ENCODE measurements at places on chromosomes 3 and 15. TPM values are rescaled to one million over a fixed set of nuclear protein-coding genes. Genes with fewer than 3 reads are reported as not detected.

ZSCAN29 gene
- polyA plus RNA-seq = 7.8 TPM

CELF6 gene
- polyA plus RNA-seq = 0.59 TPM

FAN1 gene
- 9.6 TPM for polyA plus RNA-seq

NEK10 gene
- not detected for polyA plus RNA-seq

GALK2 gene
- 27.6 TPM for polyA plus RNA-seq

CPN2 gene
- polyA plus RNA-seq = not detected

STX19 gene
- polyA plus RNA-seq = not detected

ATP10A gene
- polyA plus RNA-seq = 18.5 TPM

PARP14 gene
- 15.1 TPM for polyA plus RNA-seq

MAPKAPK3 gene
- 54.1 TPM for polyA plus RNA-seq

TUSC7 gene
- not detected for polyA plus RNA-seq

AADACL2 gene
- not detected for polyA plus RNA-seq

DOCK3 gene
- 0.19 TPM for polyA plus RNA-seq

PLXNB1 gene
- not detected for polyA plus RNA-seq

RMDN3 gene
- polyA plus RNA-seq = 20.2 TPM
